ENCODE measurements at places on chromosomes 5 and 9.
A peak's percentile ranks its signal among the peaks of the same experiment; 100 is the strongest.

DNA sequence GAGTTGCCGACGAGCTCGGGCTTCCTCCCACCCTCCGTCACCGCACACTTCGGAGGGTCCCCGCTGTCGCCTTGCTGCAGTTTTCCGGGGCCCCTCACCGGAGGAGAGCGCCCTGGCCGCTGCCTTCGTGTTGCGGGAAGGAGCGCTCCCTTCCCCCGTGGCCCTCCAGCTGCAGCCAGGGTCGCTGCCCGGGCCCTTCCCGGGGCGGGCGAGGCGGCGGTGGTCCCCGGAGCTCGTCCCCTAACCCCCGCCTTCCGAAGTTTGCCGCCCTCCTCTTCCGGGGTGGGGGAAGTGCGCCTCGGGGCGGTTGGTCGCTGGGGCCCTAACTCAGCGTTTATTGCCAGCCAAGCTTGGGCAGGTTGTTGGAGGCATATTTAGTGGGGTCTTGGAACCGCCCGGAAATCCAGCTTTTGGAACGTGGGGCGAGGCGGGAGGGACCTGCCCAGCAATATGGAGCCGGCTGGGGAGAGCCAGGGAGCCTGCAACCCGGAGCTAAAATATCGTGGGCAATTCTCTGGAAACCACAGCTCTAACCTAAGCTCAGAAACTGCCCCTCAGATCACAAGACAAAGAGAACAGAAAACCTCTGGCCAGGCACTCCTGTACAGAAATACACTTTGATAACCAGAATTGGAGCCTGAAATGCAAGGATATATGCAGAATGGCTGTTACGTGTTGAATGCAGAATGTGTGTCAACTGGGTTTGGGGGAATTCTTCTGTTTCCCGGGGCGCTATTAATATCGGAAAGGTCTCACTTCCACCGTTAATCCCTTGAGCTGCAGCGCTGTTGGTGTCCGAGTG, 890 bp downstream of the PIK3R1 start:
- DNase-seq = no peak

- no peak for DNase-seq
Observed at GRCh38 chr5:120053841-120054240, 410.3 kb upstream of the PRR16 start.

- no peak for DNase-seq
Observed at GRCh38 chr9:137349471-137350033, 47.5 kb upstream of the NRARP start.

GRCh38 chr5:172453986-172454357, 353 bp downstream of the SH3PXD2B start:
- no peak for DNase-seq

- no peak for DNase-seq
Observed at GRCh38 chr5:172945151-172945550, 14.1 kb upstream of the RPL26L1 start.

DNA sequence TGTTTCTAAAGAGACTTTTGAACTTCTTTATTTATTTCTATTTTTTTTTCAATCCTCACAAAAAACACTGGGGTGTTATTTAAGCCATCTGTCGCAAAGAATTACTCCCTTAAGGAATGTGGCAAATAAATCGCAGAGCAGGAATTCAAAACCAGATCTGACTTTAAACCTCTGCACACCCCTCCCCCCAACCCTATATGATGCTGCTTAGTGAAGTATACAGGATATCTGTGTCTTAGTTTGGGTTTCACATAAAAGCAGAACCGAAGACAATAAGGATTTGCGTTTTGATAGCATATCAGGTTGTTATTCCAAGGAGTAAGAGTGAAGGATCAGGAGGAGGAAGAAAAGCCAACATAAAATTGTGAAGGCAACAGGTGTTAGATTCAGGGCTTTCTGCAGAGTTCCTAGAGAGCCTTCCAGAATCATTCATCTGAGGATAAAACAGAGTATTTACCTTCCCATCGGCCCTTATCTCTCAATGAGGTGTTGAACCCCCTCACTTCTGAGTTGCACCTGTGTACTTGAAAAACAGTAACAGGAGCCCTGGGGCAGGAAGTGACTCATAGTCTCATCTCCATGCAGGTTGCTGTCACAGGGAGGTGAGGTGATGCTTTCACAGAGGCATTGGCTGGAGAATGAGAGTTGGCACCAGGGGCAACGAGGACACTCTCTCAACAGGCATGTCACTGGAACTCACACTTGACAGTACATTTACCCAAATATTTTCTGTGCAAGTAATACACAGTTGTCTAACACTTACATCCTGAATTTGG, 33.5 kb upstream of the DMRT3 start:
- no peak for DNase-seq

- no peak for DNase-seq
Observed at GRCh38 chr5:167769846-167770413, 521.5 kb upstream of the WWC1 start.

DNA sequence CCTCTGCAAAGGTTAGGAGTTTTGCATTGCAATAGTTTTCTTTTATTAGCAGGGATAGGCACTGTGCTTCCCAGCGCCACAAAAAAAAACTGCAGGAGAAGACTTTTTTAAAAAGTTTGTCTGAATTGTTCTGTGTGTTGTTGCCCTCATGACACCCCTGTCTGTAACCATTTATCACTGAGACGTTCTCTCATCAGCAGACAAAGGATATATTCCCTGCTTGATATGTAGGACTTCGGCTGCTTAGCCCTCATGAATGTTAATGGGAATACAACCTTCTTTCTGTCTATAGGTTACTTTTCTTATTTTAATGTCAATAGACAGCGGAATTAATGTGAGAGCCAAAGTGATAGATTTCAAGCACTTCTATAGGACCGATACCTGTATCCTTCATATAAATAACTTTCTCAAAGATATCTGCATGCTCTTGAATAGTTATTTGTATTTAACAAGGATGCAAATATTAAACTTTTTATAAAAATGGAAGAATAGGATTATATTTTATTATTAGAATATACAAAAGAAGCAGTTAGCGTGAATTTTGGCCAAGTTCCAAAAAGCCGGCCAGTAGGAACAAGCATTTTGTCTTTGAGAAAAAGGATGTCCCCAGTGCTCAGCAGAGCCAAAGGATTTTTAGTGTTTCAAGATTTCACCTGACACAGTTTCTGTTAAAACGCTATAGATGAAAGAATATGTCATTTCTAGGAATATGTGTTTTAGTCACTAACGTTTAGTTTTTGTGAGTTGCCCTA, 1.5 kb upstream of the LYSMD3 start:
- no peak for DNase-seq

DNA sequence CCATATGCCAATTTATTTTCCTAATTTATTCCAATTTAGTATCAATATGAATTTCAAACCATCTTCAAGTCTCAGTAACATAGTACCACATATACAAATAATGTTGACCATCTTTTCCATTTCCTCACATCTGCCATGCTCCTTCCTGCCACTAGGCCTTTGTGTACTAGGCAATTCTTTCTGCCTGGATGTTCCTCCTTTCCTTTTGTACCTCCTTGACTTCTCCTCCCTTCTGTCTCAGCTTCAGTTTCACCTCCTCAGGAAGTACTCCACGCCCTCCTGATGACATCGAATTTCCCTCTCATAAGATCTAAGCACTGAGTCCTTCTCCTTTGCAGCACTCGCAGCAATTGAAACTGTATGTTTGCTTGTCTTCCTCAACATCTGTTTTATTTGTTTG, 53.9 kb downstream of the MEF2C start:
- DNase-seq = no peak

DNA sequence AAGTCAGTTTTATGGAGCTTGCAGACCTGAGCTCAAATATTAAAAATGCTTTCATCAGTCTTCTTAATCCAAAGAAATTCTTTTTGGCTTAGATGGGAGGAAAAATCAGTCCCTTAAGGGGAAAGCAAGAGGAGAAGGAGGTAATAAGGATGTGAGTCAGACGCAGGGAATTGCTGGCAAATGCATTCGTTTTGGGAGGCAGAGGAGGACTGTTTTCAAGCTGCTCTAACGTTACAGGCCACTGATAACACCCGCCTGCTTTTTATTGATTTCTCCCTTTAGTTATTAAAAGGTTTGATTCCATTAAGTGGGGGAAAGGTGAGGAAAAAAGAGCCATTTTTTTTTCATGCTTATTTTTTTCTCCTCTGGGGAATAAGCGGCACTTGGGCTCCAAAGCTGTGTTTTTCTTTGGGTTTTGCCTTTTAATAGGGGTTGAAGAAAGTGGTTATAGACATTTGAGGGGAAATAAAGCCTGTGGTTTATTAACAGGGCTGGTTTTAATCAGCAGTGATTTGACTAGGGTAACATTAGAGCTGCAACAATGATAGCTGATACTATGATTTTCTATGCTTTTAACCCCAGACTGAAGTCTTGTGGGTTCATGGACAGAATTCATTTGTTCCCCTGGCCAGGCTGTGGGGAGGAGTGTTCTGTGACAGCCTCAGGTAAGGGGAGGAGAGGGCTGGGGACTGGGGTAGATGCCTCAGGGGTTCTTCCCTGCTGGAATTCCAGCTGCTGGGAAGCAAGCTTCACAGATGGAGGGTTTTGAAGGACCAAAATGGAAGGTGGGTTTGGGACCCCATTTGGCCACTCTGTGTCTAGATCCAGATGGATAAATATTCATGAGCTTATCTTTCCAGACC, 225.2 kb downstream of the GAS1 start:
- no peak for DNase-seq

DNA sequence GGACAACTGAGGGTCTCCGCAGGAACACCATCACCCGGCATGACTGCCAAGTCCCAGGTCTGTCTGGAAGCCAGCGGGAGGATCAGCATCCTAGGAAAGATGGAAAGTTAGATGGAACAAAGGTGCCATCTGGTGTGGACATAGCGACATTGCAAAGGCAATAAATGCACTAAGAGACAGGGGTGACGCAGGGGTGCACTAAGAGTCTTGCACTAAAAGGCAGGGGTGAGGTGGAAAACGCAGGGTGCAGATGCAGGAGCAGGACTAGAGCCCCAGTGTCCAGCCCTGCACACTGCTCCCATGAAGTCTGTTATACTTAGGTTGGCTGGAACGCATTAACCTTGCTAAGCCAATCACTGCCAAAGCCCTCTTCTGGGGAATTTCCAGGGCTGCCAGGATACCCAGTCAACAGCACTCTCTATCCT, 15.5 kb downstream of the ATOX1 start:
- DNase-seq = peak; percentile 55

DNA sequence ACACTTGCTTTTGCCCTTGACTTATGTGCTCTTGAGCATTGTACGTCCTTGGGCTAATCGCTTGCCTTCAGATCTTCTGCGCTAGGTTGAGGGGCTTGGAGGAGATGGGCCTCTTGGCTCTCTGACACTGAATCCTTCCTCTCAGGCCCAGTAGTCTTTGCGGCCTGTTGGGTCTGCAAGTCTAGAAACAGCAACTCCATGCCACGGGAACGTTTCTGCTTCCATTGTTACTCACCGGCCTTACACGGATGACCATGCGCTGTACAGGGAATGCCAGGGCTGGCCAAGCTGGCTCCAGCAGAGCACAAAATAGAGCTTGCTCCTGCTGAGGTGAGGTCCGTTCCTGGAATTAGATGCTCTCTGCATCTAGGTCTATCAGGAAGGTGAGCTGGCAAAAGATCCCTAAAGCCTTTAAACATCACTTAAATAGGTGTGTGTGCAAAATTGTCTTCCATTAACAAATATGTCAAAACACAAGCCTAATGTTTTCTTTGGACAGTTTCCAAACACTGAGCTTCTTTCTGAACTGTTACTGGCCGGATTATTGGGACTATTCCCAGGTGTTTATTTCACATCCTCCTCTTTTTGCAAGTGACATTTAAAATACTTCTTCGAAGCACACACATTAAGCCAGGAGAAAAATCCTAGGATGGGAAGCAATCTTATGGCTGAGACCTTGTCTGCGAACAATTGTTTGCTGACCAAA, 29.7 kb downstream of the DAPK1 start:
- DNase-seq = no peak

- DNase-seq = no peak
Observed at GRCh38 chr9:87193925-87194868, 246.9 kb upstream of the GAS1 start.

- no peak for DNase-seq
Observed at GRCh38 chr9:69246629-69247028, 72.6 kb downstream of the TJP2 start.

DNA sequence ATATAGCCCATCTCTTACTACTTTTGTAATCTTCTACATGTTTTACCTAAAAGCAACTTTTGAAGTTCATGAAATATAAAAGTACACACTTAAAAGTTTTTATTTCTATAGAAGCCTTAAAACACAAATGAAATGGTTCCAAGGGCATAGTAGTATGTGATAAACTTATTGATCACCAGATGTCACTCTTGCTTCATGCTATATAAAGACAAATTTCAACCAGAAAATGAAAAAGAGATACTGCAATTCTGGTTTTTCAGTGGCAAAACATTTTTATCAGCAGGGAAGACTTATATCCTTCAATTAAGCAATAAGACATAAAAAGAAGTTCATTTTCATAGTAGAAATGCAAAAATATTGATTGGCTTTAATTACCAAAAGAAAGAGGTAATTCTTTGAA, 69.4 kb upstream of the FBXL17 start:
- DNase-seq = no peak

- DNase-seq = no peak
Observed at GRCh38 chr5:68405026-68405684, 189.6 kb downstream of the PIK3R1 start.

DNA sequence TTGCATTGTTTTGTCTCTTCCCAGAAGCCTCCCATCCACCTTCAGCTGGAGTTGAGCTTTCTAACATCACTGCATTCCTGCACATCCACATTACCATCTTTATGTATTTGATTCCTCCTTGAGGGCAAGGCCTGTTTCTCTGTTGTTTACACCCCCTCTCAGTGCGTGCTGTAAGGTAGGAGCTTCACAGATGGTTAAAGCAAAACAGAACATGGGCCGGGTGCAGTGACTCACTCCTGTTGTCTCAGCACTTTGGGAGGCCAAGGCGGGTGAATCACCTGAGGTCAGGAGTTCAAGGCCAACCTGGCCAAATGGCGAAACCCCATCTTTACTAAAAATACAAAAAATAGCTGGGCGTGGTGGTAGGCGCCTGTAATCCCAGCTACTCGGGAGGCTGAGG, 110.9 kb downstream of the KCNIP1 start:
- DNase-seq = no peak

- no peak for DNase-seq
Observed at GRCh38 chr9:81543695-81544094, 145.7 kb downstream of the TLE1 start.

GRCh38 chr9:12878351-12878978, 103.6 kb downstream of the LURAP1L start:
- DNase-seq = no peak

DNA sequence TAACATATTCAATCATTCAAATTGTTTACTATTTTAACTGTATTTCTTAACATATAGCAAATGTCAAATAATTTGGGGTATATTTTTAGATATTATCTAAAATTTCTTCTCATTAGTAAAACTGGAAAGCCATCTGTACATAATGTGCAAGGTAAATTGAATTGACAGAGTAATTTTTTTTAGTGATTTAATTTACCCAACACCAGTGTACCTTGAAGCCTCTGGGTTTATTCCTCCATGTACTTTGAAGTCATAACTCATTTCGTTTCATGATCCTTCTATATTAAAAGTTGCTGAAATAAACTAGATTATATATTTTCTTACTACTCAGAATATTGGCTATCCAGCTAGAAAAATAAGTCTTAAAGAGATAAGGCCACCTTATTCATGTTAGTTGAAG, 674.9 kb downstream of the PRR16 start:
- DNase-seq = no peak
